ENCODE measurements at places on chromosomes 2 and 18.

DNA sequence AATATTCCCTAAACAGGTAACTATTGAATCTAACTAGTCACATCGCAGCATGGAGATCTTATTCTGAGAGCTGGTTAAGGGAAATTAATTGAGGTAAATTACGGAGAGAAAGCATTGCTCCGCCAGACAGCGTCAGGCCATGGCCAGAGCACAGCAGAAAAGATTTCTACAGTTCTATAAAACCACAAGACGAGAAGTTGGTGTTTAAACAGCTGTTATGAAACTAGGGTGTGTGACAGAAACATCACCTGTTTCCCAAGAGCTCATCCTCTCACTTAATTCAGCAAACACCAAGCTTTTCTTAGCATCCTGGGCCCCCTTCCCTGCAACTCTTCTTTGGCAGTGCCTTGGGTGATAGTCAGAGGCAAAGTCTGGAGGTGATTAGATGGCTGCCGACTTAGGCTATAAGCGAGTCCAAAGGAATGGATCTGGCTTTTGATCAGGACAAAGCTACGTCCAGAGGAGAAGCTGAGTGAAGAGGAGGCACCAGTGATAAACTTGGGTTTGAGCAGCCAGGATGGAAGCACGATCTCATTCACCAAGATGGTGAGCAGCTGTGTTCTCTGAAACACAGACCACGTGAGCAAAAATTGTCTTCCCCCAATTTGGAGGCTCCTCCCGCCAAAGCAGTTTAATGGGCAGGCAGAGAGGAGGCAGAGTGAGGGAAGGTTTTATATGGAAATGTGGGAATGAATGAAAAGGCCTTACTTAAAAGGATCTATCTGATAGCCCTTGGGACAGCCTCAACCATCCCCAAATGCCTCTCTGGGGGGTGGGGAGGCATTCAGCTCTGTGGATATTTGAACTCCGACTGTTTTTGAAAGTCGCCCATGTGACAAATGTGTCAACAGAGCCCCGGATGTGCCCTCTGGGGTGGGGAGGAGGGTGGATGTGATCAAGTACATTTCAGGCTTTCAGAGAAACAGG is 57.8 kb downstream of the PKDCC start:
- peak; percentile 85 for DNase-seq

GRCh38 chr18:26435415-26436095 is 112.8 kb downstream of the KCTD1 start:
- DNase-seq, result no peak

GRCh38 chr2:215712219-215712868 is 276.5 kb upstream of the FN1 start:
- no peak for DNase-seq

- DNase-seq, result no peak
Measured at GRCh38 chr18:75048776-75049454, 160.0 kb downstream of the PTGR3 start.

- DNase-seq, result no peak
Measured at GRCh38 chr2:172555272-172555521, 693 bp upstream of the PDK1 start.

- no peak for DNase-seq
Measured at GRCh38 chr2:16747689-16748088, 82.1 kb upstream of the CYRIA start.

DNA sequence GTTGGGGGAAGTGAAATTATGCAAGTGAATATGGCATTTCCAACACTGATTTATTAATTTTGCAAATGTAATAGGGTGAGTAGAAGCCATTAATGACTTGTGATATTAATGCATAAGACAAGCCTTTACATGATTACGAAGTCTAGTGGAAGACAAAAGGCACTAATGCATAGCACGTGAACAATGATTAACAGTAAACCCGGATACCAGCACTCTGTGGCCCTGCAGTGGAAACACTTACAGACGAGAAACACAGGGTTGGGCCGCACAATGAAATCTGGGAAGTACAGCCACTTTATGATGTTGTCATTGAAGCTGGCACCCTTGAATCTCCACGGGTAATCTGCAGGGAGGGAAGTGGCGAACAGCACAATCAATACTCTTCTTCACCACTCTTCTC is 233.4 kb downstream of the NAPG start:
- no peak for DNase-seq

DNA sequence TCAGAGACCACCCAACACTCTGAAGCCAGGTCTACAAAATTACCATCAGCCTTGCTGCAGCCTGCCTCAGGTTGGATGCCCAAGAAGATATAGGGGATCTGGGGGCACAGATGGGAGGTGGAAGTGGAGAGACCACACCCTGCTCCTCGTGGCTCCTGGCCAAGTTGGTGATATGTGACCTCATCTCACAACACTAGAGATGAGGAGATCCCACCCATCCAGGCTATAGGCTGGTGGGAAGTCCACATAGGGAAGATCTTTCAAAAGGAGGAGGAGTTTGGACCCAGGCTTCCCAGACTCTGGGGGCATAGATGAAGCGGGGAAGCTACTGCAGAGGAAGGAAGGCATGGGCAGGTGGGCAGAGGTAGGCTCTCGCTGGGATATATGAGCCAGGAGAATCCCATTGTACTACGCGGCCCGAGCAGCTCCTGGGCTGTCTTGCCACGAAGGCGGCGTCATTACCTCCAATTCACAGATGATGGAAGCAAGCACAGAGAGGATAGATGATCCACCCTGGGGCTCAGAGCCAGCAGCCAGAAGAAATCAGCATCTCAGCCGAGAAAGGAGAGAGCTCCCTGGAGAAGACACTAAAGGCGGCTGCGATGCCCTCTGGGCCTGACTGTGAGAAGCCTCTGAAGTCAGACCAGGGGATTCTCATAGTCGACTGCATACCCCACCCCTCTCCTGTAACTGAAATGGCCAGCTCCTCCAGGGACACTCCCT is 96.0 kb downstream of the RHOB start:
- DNase-seq, result no peak

DNA sequence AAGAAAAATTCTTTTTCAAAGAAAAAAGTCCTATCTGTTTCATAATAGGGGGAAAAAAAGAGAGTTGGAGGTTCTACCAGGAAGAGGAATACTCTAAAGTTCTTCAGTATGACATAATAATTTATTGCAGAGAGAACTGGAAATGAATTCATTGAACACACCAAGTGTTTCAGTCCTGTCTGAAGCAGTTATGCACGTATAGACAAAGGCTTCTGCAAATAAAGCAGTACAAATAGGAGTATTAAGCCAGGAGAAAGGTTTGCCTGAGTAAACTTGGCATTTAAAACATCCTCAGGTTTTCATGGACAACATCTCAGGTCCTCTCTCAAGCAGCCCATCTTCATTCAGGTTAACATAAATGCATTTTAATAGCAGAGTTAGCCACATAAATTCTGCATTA is 141.6 kb downstream of the CCDC148 start:
- no peak for DNase-seq

GRCh38 chr18:12639990-12640880 is 17.7 kb downstream of the SPIRE1 start:
- no peak for DNase-seq

- DNase-seq, result no peak
Measured at GRCh38 chr2:176147800-176148496, 3.4 kb upstream of the HOXD4 start.

DNA sequence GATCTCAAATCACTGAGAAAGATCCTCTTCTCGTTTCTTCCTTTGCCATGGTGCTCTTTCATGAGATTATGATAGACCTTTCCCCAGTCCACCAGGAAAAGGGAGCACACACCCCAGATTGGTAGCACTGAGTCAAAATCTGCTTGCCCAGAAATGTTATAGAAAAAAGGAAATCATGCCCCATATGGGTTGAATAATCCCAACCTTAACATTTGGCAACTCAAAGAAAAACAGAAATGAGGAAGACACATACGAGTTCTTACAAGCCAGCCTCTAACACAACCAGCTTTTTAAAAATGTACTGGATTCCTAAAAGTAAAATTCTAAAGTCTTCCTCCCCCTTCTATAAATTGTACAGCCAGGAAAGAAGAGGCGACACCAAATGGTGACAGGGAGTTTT is 103.0 kb downstream of the ANKRD44 start:
- DNase-seq, result no peak

DNA sequence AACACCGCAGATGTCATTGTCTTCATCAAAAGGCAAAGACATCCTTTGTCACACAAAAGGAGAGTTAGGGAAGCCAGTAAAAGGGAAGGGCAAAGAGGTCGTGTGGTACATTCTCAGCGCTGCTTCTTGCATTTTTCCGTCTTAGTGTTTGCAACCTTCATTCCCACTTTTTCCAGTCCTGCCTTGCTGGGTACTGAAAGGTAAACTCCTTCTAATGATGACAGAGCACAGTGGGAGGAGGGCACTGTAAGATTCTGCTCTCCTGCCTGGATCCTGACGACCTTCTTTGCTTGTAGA is 424.3 kb upstream of the MEX3C start:
- DNase-seq, result no peak

- DNase-seq, result no peak
Measured at GRCh38 chr2:181364492-181365170, 92.6 kb upstream of the ITGA4 start.

DNA sequence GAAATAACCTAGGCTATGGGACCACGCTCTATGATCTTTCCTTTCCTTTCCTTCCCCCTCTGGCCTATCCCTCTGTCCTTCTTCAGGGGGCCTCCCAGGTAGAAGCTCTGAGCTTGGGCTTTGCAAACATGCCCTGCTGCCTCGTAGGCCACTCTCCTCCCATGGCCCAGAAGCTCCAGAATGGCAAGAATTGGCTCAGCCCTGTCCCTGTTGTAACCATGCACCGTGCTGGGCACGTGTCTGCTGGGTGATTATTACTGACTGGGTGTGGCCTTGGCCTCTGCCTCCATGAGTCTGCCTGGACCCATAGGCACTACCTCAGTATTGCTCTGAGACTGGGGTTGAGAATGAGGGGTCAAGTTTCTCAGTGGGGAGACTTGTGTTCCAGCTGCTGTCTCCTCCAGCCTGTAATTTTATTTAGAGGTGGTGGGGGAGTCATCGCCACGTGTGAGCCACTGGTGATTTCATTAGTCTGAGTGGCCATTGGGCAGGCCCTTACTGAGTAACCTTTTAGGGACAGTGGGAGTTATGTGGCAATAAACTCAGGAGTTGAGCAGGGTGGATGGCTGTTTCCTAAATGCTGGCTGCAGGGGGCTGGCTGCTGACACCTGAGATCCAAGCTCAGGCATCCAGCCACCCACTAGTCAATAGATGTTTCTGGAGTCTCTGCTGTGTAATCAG is 157.9 kb downstream of the CLIP4 start:
- no peak for DNase-seq

DNA sequence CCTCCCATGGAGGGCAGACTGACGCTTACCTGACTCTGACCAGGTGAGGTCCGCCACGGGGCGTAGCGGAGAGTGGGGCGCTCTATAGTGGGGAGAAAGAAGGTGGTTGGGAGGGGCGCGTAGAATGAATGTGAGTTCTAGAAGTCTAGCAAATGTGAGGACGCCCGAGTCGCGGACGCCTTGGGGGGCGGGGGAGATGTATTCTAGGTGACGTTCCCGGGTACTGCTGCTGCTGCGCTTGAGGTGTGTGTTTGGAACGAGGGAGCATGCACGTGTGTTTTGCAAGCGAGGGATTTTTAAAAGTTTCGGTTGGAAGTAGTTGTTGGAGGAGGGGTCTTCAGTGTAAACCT is 758 bp downstream of the RIF1 start:
- peak; percentile 22 for DNase-seq

DNA sequence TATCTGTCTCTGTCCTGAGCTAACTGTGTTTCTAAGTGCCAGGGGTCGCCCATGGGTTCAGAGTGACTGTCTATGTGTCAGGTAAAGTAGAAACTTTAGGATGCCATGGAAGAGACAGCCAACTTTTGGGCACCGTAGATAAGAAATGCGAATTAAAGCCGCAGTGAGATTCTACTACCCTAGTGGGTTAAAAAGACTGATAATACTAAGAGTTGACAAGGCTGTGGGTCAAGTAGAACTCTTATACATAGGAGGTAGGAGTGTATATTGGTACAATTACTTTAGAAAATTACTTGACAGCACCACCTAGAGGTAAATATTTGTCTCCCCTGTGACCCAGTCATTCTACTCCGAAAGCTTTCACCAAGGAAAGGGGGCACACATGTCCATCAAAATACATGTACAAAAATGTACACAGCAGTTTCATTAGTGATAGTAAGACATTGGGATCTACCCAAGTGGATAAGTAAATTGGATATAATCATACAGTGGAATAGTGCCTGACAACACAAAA is 371.3 kb downstream of the SLC4A3 start:
- DNase-seq, result no peak

DNA sequence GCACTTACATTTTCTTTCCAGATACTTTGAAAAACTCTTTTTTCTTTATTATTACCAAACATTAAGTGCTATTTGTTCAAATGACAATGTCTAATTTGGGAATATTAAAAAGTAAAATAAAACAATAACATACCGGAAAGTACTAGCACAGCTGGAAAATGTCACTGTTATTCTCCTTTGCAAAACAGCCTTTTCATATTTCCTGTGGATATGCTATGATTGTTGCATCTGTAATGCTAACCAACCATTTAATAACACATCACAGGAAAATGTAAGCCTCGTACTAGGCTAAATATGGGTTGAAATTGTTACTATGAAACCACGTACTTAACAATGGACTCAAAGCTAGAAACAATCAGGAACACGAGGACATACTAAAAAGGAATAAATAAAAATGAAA is 298.1 kb downstream of the CBLN2 start:
- no peak for DNase-seq

DNA sequence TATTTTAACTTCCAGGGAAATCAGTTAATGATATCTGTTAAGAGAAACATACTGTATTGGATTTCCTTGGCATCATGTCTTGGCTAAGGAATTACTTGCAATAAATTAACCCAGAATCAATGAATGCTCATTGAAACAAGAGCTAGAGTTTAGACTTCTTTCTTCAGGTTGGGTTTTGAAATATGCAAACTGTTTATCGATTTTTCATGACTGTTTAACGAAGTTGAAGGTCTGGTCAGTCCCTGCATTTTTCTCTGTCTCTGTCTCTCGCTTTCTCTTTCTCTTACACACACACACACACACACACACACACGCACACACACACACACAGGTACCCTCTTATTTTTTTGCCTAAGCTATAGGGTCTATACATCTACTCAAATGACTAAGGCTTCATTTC is 981.0 kb downstream of the SUCLG1 start:
- DNase-seq, result no peak

- no peak for DNase-seq
Measured at GRCh38 chr2:196729418-196729817, 70.1 kb downstream of the GTF3C3 start.

DNA sequence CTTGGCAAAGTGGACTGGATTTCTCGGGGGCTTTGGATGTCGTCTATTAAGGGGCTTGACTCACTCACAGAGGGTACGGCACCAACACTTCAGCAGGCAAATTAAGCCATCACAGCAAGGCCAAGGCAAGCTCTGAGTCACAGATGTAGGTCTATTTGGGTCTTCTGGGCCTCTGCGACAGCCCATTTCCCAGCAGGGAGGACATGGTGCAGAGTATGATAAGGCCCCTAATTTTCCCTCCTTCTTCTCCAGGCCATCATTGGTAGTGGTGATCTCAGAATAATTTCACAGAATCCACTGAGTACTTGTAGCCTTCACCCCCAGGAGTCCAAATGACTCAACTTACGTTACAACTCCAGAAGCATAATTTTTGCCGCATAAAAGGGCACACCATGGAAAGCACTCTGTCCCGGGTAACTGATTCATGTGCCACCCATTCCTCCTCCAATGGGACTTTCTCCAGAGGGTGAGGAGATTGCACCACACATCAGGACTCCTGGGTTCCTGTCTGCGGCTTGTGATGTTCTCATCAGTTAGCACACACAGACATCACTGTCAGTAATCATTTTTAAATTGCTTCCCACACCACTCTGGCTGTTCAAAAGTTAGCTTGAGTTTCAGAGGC is 164.9 kb downstream of the TXNL1 start:
- no peak for DNase-seq

Measured in thymus (tissue), 14 donors.